ENCODE measurements at places on chromosomes 4 and X.

DNA sequence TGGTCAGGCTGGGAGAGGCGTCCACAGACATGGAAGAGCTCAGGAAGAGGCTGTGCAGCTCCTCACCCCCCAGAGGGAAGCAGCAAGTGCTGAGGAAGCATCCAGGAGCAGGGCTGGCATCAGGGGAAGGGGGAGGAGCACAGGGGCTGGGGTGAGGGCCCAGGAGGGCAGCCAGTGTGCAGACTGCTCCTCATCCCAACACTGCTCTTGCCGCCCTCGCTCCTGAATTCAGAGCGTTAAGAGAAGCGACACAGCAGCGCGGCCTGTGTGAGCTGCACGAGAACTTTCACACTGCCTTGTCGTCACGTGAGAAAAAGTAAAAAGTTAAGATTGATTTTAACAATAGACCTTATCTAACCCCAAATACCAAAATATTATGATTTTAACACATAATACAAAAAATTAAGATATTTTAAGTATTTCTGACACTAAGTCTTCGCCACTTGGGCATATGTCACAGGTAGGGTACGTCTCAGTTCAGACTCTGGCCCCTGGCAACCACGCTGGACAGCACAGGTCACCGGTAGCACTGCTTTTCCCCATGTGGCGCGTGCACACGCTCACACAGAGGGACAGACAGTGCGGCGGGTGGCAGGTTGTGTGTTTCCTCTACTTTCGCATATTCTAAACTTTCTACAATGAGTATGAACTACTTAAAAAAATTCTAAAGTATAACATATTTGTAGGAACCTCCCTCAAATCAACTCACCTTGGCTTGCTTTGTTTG lies 19.7 kb downstream of the NOP14 start:
- DNase-seq, result no peak

- DNase-seq, result no peak
Observed at GRCh38 chr4:22850055-22850454, 157.3 kb downstream of the GBA3 start.

DNA sequence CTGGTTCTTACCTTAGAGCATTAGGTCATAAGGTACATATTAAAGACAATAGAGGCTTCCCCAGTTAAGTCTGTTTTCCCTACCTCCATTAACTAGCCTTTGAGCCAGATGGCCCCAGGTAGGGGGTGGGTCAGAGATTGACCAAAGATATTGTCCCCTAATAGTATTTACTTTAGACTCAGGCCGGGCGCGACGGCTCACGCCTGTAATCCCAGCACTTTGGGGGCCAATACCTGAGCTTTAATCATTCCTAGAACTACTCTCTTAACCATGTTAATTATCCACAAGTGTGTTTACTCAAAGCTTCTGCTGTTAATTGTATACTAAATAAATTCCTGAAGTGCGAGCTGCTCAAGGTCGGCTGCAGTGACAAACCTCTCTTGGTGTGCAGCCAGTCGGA lies 28.0 kb upstream of the AMBN start:
- DNase-seq, result no peak

DNA sequence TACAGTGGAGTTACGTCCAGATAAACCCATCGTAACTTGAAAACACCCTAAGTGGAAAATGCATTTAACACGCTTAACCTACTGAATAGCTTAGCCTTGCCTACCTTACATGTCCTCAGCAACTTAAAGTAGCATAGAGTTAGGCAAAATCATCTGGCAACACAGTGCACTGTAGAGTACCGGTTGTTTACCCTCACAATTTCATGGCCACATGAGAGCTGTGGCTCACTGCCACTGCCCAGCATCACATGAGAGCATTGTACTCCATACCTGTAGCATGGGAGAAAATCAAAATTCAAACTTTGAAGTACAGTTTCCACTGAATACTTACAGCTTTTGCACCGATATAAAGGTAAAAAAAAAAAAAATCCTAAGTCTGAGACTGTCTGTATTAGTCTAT lies 40.6 kb downstream of the GUCY1A1 start:
- DNase-seq, result no peak

DNA sequence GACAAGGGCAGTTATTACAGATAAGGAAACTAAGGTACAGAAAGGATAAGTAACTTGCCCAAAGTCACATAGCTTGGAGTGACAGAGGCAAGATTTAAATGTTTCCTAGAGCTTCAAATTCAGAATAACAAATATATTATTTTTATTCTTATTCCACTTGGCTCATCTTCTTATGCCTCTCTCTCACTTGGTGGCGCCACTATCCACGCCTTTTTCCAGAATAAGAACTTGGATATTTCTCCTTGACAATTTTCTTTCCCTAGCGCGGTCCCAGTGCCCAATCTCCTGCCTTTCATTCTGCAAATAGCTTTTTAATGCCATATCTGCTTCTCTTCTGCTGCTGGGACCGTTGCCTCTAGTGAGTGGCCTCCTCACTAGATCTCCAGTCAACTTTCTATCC lies 78.5 kb downstream of the MSN start:
- DNase-seq, result no peak

GRCh38 chr4:143329985-143330384 lies 6.7 kb upstream of the GAB1 start:
- no peak for DNase-seq

- DNase-seq, result no peak
Observed at GRCh38 chrX:133854290-133854689, 131.1 kb downstream of the GPC3 start.

DNA sequence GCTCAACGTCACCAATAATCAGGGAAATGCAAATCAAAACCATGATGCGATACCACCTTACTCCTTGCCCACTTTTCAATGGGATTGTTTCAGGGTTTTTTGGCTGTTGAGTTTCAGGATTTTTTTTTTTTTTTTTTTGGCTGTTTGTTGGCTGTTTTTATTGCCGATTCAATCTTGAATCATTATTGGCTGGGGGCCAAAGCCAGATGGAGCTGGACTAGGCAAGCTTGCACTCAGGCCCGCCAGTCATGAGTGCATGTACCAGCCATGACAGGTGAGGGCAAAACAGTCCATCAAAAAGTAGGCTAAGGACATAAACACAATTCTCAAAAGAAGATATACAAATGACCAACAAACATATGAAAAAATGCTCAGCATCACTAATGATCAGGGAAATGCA lies 13.3 kb downstream of the YIPF7 start:
- no peak for DNase-seq

- DNase-seq, result no peak
Observed at GRCh38 chr4:95428291-95429070, 120.3 kb downstream of the UNC5C start.

DNA sequence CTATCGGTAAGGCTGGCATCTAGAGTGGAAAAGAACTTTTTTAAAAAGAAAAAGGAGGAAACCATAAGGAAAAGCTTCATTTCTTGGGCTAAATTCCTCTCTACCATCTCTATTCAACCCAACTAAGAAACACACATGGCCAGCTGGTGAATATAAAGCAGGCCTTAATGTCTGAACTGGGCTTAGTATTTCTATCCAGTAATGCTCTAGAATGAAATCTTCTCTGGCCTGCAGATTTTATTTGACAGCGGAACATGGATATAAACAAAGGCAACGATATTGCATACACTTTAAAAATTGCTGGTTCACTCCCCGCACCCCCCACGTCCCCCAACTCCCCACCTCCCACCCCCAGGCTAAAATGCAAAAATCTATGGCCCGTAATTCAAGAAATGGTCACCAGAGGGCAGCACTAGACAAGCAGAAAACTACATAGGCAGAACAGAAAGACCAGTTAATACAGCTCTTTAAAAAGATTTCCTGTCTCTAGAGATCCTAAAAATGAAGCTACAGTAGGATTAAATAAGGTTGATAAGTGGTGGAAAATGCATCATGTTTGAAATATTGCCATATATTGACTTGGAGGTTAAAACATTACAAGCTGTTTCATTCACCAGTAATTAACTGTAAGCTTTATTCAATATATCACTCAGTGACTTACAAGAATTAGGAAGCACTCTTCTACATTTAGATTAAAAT lies 155.2 kb upstream of the GALNT7 start:
- peak; percentile 9 for DNase-seq

- DNase-seq, result no peak
Observed at GRCh38 chr4:182653596-182653995, 263.6 kb downstream of the DCTD start.
